ENCODE measurements at places on chromosomes 16 and 17.

DNA sequence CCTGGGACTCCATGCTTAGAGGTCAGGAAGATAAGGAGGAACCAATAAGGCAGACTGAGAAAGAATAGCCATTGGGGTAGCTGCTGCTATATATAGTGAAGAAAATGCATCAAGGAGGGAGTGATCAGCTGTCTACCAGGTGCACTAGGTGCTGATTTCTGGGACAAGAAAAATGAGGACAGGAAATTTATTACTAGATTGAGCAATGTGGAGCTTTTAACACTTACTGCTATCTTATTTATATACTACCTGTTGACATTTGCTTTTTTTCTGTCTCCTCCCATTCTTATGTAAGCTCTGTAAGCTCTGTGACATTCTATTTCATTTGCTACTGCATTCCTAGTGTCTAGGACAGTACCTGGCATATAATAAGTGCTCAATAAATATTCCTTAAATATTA lies 53.7 kb upstream of the DHX40 start:
- no peak for DNase-seq

GRCh38 chr16:28212532-28212873 lies 738 bp upstream of the XPO6 start:
- DNase-seq, result no peak

GRCh38 chr17:82979718-82980117 lies 99.7 kb upstream of the METRNL start:
- no peak for DNase-seq

DNA sequence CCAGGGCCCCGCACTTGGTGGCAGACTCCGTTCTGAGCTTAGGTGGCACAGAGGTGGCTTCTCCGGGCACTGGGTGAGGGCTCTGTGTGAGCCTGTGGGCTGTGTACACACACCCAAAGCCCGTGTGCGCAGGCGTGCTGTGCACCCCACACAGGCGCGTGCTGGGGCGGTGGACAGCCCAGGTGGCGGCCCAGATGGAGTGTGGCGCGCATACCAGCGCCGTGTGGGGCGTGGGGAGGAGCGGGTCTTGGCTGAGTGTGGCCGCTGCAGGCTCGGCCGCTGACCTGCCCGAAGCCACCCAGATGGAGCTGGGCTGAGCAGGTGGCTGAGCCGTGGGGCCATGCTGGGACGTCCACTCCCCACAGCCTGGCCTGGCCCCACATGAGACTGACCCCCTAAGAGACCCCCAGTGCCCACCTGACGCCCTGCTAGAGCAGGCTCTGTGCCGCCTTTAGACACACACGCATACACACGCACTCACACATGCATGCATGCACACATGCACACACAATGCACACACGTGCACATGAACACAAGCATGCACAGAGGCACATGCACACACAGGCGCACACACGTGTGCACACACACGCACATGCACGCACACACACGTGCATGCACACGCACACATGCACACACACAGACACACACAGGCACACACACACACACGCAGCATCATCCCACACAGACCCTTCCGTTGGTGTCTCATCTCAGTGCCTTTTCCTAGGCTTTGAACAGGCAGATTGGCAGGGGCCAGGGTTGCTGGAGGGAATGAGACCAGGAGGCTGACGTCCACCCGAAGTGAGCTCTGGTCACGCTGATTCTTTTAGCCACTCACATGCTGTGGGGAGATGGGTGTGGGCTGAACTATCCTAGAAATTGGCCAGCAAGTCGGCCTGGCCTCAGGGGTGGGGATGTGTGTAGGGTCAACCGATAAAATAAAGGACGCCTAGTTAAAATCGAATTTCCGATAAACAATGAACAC lies 2.1 kb downstream of the PRR35 start:
- DNase-seq, result no peak

- no peak for DNase-seq
These were observed 868 bp downstream of the KCNJ12 start for GRCh38 chr17:21376759-21377690.

DNA sequence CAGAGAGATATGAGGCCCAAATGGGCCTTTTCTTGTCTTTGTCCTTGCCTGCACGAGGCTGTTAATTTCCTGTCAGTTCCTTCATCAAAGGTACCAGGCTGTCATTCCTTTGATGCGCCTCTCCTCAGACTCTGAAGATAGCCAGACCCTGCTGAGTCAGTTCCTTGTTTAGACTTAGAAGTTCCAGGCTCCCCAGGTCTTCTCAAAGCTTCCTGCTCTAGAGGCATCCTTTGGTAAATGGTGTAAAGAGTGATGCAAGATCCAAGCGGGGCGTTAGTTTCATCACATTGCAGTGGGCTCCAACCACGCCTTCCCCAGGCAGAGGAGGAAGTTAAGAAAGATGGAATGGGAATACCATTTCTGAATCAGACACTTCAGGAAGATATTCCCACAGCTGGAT lies 4.0 kb upstream of the CDH11 start:
- DNase-seq, result no peak

GRCh38 chr16:59634004-59634579 lies 900.0 kb upstream of the GOT2 start:
- no peak for DNase-seq

GRCh38 chr17:40312893-40313667 lies 4.1 kb downstream of the RARA start:
- no peak for DNase-seq

GRCh38 chr16:85530370-85530739 lies 82.8 kb upstream of the GSE1 start:
- no peak for DNase-seq

- DNase-seq, result no peak
These were observed 16.0 kb downstream of the HOXB4 start for GRCh38 chr17:48561884-48562810.

DNA sequence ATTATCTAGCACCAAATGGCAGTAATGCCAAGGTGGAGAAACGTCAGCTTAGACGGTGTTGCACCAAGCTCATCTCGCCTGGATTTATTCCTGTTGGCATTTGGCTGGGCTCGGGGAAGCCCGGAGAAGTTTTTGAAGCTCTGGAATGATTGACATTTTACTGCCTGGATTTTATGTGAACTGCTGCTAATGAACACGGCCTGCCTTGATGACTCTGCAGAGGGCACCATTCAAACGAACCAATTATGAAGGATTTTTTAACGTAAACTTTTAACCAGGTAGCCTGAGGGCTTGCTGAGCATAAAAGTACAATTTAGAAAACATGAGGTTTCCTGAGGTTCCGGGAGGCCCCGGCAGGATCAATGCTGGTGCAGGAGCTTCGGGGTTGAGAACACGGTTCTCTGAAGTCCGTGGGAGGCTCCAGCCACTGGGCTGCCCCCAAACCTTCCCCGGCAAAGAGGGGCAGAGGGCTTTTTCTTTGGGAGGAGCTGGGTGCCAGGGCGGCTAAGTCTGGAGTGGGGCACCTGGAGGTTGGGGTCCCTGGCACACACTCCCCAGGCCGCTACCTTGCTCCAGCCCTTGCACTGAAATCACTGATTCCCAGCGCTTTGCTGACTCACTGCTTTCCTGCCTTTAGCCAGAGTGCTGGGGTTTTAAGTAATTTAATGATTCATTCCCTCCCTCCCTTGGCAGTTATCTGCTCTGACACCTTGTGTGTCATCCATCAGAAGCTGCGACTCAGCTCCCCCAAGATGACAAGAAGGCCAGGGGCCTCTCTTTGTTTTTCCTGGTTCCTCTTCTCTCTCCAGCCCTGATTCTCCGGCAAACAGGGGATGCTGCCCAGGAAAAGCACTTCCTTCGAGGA lies 161.2 kb upstream of the IRX3 start:
- DNase-seq, result no peak

DNA sequence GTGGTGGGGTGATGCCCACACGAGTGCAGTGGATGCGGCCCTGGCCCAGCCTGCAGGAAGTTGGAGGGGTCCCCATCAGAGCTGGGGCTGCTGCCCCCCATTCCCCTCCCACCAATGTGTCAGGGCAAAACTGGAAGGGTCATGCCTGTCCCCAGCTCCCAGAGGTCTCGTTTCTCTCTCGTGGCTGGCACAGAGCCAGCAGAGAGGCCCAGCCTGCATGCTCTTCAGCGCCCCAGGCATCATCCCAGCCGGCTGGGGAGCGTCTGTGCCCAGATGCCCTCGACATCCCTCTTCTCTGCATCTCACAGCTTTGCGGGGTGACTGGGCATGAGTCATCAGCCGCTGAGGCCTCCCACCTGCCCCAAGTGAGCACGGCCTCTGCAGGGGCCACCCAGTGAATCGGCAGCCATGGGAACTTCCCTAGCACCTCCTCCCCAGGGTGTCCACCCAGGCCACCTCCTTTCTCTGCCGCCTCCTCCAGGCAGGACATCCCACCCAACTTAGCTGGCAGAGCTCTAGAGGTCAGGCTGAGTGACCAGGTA lies 9.8 kb upstream of the CSNK1D start:
- DNase-seq, result no peak

GRCh38 chr17:6669479-6670212 lies 18.1 kb downstream of the C17orf100 start:
- DNase-seq, result no peak

- no peak for DNase-seq
These were observed 61.0 kb upstream of the RBL2 start for GRCh38 chr16:53372992-53373871.

DNA sequence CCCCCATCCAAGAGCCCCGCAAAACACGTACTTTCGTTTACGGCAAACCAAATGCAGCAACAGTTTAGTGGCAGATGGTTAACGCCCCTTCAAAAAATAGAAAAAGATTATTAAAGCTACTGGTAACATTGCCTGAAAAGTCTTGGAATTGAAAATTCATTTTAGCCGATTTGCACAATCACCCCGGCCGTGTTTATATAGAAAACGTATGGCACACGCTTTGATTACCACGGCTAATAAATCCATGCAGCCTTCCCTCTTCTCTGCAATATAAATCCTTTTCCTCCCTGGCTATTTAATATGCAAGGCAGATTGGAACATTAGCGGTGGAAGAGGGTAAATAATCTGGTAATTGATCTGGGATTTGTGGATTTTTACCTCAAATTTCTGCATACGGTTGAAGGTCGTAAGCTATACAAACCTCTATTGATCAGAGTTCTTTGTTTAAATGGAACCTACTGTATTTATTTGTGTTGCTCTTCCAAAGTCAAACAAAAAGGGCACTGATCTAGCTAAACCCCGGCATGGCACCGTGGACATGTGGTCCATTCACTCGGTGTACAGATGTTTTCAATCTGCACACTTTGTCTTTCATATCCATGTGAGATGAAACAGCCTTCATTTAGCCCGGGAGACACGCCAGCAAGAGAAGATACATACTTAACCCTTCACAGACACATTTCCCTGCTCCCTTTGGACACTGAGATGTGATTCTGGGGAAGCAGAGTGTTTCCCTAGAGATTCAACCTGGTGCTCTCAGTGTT lies 238.1 kb upstream of the MAF start:
- DNase-seq, result no peak

GRCh38 chr17:13420418-13420826 lies 181.3 kb downstream of the HS3ST3A1 start:
- no peak for DNase-seq

- no peak for DNase-seq
These were observed 18.5 kb downstream of the TOP2A start for GRCh38 chr17:40399185-40399584.

GRCh38 chr17:17018612-17019429 lies 23.4 kb upstream of the MPRIP start:
- DNase-seq, result no peak
